RPMI8226 (cell line): ENCODE measurements at places on chromosomes 1 and 21.
A peak's percentile ranks its signal among the peaks of the same experiment; 100 is the strongest.

DNA sequence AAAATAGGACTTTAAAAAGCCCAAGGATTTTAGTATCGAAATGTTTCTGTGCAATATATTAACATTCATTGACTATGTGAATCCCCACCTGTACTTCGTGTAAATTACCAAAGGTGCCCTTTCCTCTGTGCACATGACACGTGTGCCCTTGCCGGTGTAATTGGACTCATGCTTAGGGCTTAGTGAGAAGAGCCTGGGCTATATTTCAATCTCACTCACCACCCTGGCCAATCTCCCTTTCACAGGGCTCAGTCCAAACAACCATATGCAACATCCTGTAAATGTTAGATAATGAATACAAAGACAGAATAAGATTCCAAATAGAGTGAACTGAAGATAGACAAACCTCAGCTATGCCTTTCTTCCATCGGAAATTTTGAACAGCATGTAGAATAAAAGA is 564.3 kb downstream of the USP25 start:
- no peak for DNase-seq

DNA sequence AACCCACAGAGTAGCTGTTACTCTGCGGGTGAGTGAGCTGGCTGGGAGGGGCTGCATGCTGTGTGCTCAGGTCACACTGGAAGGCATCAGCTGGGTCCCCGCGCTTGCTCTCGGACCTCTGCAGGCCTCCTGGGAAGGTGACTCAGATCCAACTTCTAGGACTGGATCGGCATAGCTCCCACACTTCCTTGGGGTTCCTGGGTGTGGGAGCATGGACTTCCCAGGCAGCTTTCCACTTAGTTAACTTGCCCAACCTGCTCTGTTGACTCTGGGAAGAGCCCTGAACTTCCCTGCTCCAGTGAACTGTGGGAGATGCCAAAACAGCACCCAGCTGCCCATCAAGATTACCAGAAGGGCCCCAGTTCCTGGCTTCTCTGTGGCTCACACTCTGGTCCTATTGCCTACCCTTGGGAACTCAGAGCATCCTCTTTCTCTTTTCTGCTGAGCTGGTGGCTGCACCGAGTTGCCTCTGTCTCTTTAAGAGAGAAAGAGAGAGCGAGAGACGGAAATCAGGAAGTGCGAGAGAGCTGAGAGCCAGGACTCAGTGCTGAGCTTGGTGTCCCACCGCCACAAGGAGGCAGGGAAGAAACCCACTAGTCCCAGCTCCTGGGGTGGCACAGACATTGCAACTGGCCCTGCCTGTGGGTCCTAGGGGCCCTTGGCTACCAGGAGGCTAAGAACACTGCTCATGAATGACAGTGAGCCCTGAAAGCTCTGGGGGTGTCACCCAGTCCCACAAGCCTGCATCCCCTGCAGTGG is at the start of gene IKBKE:
Gene IKBKE (plus strand): TSS at position 544 of the 759 bp plus-strand sequence. CDS start 2,752 bp downstream, outside the sequence.
- peak; percentile 93 for DNase-seq

DNA sequence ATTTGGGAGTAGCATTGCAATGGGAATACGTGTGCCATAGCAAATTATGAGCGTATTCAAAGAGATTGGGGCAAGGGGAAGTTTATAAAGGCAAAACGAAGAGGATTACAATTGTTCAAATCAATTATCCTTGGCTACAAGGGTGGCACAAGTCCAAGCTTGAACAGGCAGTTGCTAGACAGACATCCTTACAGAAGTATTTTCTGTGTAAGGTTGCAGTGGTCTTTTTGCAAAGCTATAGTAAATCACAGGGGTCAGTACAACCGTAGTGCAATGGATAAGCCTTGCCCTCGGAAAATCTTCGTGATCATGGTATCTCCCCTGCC is 37.4 kb upstream of the HAO2 start:
- DNase-seq = no peak

GRCh38 chr1:14217384-14217783 is 381.1 kb upstream of the KAZN start:
- DNase-seq = no peak

- DNase-seq = peak; percentile 72
These were observed 5.5 kb upstream of the GBP6 start for GRCh38 chr1:89358287-89358893.

DNA sequence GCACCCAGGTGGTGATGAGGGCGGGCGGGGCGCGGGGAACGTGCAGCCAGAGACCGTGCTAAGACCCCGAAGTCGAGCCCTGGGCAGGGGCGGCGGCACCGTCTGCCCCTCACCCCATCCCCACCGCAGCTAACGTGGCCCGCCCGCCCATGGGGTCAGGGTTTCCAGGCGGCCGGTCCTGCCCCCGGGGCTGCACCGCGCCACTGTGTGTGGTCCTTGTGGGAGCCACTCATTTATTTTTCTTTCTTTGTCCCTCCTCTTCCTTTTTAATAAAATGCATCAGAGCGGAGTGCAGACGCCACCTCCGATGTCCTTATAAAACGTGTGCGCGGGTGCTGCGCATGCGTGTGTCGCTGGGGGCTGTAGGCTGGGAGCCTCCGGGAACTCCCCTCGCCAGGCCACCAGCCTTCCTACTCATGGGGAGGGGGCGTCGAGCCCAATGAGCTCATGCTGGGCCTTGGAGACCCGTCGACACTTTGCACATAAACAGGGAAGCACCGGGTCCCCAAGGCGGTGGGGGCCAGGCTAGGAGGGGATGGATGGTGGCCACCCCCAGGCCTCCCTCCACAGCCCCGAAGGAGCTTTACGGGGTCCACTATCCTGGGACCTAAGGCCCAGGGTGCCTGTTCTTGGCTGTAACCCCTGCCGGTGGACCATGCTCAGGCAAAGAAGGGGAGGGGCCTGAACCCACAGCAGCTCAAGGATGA is 59.9 kb downstream of the WNT9A start:
- DNase-seq = no peak

DNA sequence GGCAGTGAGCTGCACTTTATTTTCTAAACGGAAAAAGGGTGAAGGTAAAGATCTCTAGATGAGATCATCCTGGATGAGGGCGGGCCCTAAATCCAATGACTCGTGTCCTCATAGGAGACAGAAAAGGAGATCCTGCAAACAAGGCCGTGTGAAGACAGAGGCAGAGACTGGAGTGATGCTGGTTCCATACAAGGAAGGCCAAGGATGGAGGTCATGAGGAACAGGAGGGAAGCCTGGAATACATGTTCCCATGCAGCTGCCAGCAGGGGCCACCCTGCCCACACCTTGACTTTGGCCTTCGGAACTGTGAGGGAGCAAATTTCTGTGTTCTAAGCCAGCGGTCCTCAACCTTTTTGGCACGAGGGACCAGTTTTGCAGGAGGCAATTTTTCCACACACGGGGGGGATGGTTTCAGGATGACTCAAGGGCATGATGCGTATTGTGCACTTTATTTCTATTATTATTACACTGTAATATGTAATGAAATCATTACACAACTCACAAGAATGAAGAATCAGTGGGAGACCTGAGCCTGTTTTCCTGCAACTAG is 94.3 kb downstream of the PSMG1 start:
- no peak for DNase-seq

GRCh38 chr1:216330262-216330661 is 93.0 kb downstream of the USH2A start:
- no peak for DNase-seq

GRCh38 chr1:182601913-182602312 is 2.3 kb downstream of the RGS16 start:
- no peak for DNase-seq

DNA sequence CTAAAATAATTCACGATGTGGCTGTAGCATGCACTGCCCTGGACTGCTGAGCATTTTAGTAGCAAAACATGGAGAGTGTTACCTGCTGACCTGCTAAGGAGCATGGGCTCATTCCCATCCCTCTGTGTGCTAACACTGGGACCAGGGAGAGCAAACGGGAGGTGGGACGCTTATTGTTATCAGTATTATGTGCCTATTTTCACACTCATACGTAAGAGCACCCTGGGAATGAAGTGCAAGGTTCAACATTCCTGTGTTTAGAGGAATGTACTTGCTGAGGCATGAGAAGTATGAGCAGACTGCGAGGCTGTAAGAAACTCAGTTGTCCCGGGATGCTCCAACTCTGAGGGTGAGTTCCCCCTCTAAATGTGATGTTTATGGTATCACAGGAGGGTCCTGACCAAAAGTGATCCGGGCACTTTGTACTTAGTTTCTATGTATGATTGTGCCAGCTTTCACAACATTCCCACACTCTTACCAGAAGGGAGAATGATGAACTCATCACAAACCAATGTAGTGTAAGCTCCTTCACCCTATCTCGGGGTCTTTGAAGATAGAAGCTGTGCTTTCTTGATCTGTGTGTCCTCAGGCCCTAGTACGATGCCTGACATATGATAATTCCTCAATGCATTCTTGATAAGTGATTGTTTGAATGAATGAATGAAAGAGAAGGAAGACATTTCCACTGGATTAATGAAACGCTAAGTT is 164.8 kb downstream of the KCNJ6 start:
- DNase-seq = no peak

DNA sequence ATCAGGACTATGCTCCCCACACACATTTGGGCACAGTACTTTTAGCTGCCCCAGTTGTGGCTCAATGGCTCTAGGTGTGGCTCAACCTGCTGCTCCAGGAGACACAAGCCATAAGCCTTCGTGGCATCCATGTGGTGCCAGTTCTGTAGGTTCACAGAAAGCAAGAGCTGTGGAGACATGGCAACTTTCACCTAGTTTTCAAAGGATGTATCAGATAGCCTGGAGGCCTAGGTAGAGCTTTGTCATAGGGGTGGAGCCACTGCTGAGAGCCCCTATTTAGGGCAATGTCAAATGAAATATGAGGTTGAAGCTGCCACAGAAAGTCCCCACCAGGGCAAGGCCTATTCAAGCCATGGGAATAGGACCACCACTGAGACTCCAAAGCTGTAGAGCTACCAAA is 210.5 kb downstream of the LMO4 start:
- DNase-seq = no peak

GRCh38 chr21:39935716-39936115 is 68.5 kb downstream of the PCP4 start:
- DNase-seq = peak; percentile 69

DNA sequence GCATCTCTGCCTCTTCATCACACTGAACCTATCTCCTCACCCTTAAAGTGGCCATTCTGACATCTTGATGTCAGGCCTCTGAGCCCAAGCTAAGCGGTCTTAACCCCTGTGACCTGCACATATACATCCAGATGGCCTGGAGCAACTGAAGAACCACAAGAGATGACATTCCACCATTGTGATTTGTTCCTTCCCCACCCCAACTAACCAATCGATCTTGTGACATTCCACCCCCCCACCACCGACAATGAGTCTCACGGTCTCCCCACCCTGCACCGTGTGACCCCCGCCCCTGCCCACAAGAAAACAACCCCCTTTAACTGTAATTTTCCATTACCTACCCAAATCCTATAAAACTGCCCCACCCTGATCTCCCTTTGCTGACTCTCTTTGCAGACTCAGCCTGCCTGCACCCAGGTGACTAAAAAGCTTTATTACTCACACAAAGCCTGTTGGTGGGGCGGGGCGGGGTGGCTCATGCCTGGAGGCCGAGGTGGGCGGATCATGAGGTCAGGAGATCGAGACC is 21.0 kb upstream of the PINK1 start:
- no peak for DNase-seq

DNA sequence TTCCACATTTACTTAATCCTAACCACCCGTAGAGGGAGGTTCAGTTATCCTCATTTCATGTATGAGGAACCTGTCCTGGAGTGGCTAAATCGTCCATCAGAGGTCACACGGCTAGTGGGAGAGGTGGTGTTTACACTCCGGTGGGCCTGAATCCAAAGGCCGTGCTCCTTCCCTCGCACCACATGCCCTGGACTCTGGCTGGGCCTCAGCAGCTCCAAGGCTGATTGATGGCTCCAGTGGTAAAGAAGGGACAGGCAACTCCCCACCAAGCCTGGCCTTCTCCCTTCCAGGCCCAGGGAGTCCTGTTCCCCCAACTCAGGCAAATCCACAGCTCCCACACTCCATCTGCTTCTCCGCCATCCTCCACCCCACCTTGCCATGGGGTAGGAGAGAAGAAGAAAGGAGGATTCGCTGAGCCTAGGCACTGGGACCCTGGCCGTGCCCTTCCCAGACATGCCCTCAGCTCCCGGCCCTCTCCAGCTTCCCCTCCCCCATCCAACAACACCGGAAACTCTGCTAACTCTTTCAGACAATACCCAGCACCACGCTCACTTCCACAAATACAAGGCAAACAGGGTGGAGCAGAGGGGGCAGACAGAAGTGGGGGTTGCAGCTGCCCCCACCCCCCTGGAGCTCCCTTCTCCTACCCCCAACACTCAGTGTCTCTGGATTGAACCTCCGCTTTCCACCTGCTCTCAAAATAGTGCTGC is 10.9 kb downstream of the ARHGEF2 start:
- DNase-seq = no peak

DNA sequence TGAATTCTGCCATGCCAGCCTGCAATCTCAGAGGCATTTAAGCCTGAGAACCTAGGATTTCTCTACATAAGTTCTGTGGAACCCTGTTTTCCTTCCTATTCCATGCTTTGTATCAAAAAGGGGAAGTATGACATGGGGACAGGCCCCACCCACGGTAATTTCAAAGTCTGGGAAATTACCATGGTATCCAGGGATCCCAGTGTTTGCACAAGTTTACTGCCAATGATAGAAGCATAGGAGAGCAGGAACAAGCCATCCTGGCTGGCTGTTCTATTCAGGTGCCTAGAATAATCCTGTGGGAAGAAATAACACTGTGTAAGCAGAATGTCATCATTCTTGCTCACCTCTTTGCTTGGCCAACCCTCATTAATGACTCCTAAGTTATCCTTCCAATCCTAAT is 53.8 kb upstream of the ATP1B1 start:
- DNase-seq = no peak

GRCh38 chr1:119656410-119656955 is 8.4 kb upstream of the ZNF697 start:
- no peak for DNase-seq

DNA sequence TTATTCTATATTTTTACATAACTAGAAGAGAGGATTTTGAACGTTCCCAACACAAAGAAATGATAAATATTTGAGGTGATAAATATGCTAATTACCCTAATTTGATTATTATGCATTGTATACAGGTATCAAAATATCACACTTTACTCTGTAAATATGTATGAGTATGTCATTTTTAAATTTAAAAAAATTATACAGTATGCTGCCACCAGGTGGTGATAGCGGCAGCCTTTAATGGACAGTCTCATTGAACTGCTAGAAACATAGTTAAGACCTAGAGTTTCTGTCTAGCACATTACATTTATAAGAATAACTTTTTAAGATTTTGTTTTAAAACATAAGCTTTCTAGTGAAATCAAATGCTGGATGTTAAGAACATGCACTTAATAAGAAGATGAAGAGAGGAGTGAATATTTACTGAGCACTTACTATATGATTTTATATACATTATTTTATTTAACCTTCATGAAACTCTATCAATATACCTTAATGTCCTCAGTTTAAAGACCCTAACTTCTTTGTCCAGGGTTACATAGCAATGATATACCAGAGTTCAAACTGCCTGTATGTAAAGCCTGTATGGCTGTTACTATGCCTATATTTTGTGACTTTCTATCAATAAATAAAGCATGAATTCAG is 207.1 kb downstream of the NUF2 start:
- peak; percentile 49 for DNase-seq

- no peak for DNase-seq
These were observed 74.3 kb upstream of the SIPA1L2 start for GRCh38 chr1:232704256-232704655.

GRCh38 chr1:192539297-192540092 is 36.1 kb upstream of the RGS1 start:
- no peak for DNase-seq
